Kidney (tissue), 22 donors: ENCODE measurements at places on chromosomes 1 and 21. TPM values are rescaled to one million over a fixed set of nuclear protein-coding genes. Genes with fewer than 3 reads are reported as not detected.

- H3K4me3 ChIP-seq: no peak overlapping the region
- peaks cover 35% of the 10 kb centered on the region for H3K4me1 ChIP-seq
- DNase-seq: no peak
- H3K27ac ChIP-seq: peak overlapping the region; percentile 88
- H3K36me3 ChIP-seq: no peaks in the 10 kb centered on the region
Observed at GRCh38 chr1:6361124-6361775, 32.3 kb downstream of the ACOT7 start.

- H3K27ac ChIP-seq: no peak overlapping the region
- H3K36me3 ChIP-seq: no peaks in the 10 kb centered on the region
- no peaks in the 10 kb centered on the region for H3K4me1 ChIP-seq
- no peak overlapping the region for H3K4me3 ChIP-seq
Observed at GRCh38 chr21:41895643-41896493, 16.7 kb upstream of the PRDM15 start.

DNA sequence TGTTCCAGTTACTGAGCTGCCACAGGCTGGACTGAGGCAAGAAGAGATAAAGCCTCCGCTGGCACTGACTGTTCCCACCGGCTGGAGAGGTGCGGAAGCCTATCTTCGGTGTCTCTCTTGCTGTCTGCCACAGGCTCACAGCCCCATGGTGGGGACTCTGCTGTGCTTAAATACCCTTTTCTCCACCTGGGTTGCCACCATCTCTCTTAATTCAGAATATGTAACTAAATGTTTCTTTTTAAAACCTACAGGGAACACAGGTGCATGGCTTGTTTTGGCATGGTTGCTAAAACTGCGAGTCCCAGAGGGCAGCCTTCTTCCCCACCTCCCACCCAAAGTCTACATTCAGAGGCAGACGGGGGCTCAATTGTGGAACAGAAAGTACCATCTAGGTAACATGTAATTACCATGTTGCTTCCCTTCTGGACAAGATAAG, 8.1 kb upstream of the LBR start:
- peaks cover 4% of the 10 kb centered on the region for H3K4me1 ChIP-seq
- no peaks in the 10 kb centered on the region for H3K27me3 ChIP-seq
- no peak overlapping the region for H3K27ac ChIP-seq
- no peak overlapping the region for H3K4me3 ChIP-seq
- no peak for DNase-seq

DNA sequence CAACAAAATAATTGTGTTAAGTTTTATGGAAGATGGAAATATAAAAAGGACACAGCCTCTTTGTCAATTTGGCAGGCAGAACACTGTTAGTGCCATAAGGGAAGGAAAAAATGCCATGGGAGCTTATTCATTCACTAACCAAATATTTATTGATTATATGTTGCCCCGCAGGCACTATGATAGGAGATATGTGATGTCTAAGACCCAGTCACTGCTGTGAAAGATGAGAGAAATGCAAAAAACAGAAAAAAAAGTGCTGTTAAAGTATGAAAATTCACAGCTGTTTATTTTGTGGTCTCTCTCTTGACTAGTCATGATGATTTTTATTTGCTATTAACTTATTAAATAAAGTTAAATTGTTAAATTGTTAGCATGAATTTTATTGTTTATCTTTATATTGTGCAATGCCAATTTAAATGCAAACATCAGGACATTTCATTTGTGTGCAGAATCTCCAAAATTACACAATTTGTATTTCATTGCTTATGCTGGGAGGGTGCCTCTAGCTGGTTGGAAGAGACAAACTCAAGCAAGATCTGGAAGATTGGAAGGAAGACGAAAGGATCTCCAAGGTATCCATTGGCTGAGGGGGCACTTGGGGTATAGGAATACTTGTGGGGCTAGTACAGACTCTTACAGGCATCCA, 17.8 kb upstream of the PTGFR start:
- no peak overlapping the region for H3K4me3 ChIP-seq
- DNase-seq: no peak
- no peaks in the 10 kb centered on the region for H3K27me3 ChIP-seq
- no peak overlapping the region for H3K27ac ChIP-seq
- no peaks in the 10 kb centered on the region for H3K36me3 ChIP-seq

- no peaks in the 10 kb centered on the region for H3K27me3 ChIP-seq
- no peak overlapping the region for H3K27ac ChIP-seq
- peak; percentile 36 for DNase-seq
- no peaks in the 10 kb centered on the region for H3K4me1 ChIP-seq
- no peaks in the 10 kb centered on the region for H3K36me3 ChIP-seq
Observed at GRCh38 chr1:87084244-87084836, 169.9 kb downstream of the HS2ST1 start.

- DNase-seq: no peak
- H3K27ac ChIP-seq: no peak overlapping the region
- H3K4me3 ChIP-seq: no peak overlapping the region
- H3K4me1 ChIP-seq: no peaks in the 10 kb centered on the region
- H3K36me3 ChIP-seq: no peaks in the 10 kb centered on the region
Observed at GRCh38 chr1:209080170-209080781, 503.2 kb upstream of the CAMK1G start.

DNA sequence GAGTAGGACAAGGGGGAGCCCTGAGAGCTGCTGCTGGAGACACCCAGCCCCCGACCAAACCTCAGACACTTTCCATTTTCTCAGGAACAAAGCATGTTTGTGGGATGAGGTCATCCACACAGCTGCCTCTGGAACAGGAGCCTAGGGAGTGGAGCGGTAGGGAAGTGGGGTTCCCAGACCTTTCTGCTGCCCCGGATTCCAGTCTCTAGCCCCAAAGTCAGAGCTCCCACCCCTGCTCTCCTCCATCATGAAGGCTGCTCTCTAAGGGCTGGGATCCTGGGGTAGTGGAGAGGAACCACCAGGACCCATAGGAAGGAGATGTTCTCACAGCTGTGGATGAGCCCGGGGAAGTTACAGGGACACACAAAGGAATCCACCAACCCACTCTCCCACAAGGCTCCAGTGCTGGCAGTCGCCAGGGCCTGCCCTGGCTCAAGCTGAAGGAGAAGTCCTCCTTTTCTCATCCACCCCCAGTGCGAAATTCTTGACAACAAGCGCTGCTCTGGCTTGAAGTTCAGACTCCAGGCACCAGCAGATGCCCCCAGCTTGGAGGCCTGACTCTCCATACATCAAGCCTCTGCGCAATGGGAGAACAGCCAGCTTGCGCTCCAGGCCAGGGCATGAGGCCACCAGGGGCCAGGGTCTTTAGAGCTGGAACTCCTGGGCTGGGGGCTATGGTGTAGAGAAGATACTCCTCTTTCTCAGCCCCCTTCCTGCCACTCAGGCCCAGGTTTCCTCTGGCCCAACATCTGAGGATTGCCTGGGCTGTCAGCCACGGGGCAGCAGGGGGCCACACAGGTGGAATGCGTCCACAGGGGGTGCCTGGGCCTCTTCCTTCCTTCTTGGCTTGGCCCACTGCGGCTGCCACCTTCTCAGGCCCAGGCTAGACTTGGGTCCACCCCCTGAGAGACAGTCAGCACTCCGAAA, 4.5 kb downstream of the FHL3 start:
- peak overlapping the region; percentile 71 for H3K27ac ChIP-seq
- H3K36me3 ChIP-seq: peaks cover 3% of the 10 kb centered on the region
- peaks cover 41% of the 10 kb centered on the region for H3K4me1 ChIP-seq
- no peak overlapping the region for H3K4me3 ChIP-seq
- DNase-seq: peak; percentile 76
- H3K27me3 ChIP-seq: no peaks in the 10 kb centered on the region

DNA sequence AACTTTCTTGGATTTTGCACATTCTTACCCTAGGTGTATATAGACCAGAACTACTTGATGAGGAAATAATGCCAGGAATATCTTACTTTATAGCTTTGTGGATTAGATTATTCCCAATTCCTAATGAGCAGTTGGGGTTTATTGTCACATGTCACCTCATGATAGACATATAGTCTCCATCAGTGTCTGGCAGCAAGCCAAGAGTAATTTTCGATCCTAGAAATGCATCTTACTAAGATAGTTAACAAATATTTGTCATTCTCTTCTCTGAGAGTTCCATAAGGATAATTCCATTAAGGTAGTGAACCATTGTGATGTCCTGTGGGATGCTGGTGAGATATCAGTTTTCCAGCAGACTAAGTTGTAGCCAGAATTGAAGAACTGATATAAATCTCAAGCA, 1282.9 kb upstream of the B3GALT2 start:
- H3K27me3 ChIP-seq: no peaks in the 10 kb centered on the region
- H3K27ac ChIP-seq: no peak overlapping the region
- no peaks in the 10 kb centered on the region for H3K36me3 ChIP-seq
- H3K4me3 ChIP-seq: no peak overlapping the region
- no peak for DNase-seq
- H3K4me1 ChIP-seq: no peaks in the 10 kb centered on the region

DNA sequence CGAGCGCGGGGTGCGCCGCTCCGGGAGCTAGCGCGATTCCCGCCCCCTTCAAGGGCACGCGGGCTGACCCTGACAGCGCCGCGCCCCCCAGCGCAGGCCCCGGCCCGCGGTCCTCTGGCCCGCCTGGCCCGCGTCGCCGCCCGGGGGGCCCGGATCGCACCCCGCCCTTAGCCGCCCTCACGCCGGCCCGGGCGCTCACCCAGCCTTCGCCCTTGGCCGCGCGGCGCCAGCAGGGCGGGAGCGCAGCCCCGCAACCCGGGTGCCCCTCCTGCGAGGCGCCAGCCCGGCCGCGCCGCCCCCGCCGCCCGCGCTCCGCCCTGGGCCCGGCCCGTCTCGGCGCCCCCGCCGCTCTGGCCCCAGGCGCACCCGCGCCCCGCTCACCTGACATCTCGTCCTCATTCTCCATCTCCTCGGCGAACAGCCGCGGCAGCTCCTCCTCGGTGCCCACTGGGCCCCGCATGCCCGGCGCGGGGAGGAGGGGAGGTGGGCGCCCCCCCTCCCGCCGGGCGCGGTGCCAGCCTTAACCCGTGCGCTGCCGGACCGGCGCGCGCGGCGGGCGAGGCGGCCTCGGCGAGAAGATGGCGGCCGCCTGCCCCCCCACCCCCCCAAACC, 451 bp downstream of the CHD5 start:
- H3K4me1 ChIP-seq: no peaks in the 10 kb centered on the region
- H3K27ac ChIP-seq: no peak overlapping the region
- H3K4me3 ChIP-seq: no peak overlapping the region
- H3K36me3 ChIP-seq: no peaks in the 10 kb centered on the region
- no peak for DNase-seq

- H3K4me3 ChIP-seq: no peak overlapping the region
- peaks cover 14% of the 10 kb centered on the region for H3K4me1 ChIP-seq
- H3K27me3 ChIP-seq: no peaks in the 10 kb centered on the region
- no peak for DNase-seq
- H3K27ac ChIP-seq: no peak overlapping the region
- H3K36me3 ChIP-seq: no peaks in the 10 kb centered on the region
Observed at GRCh38 chr1:13751985-13752384, 52.0 kb downstream of the PRDM2 start.

GRCh38 chr1:226798427-226799411, 59.6 kb upstream of the ITPKB start:
- H3K36me3 ChIP-seq: no peaks in the 10 kb centered on the region
- H3K27ac ChIP-seq: no peak overlapping the region
- no peak for DNase-seq
- H3K27me3 ChIP-seq: no peaks in the 10 kb centered on the region
- no peak overlapping the region for H3K4me3 ChIP-seq

ATP5PO gene
- total RNA-seq: 165 TPM

PGBD5 gene
- 3.7 TPM for total RNA-seq

TRIM46 gene
- total RNA-seq: 2.1 TPM

C1orf174 gene
- total RNA-seq: 16.8 TPM

SPOCD1 gene
- 0.98 TPM for total RNA-seq

LRRC53 gene
- not detected for total RNA-seq

HMCN1 gene
- 2.7 TPM for total RNA-seq

SLC5A3 gene
- total RNA-seq: 26.0 TPM
